ENCODE measurements at places on chromosomes 7 and 10. TPM values are rescaled to one million over a fixed set of nuclear protein-coding genes. Genes with fewer than 3 reads are reported as not detected.

DNA sequence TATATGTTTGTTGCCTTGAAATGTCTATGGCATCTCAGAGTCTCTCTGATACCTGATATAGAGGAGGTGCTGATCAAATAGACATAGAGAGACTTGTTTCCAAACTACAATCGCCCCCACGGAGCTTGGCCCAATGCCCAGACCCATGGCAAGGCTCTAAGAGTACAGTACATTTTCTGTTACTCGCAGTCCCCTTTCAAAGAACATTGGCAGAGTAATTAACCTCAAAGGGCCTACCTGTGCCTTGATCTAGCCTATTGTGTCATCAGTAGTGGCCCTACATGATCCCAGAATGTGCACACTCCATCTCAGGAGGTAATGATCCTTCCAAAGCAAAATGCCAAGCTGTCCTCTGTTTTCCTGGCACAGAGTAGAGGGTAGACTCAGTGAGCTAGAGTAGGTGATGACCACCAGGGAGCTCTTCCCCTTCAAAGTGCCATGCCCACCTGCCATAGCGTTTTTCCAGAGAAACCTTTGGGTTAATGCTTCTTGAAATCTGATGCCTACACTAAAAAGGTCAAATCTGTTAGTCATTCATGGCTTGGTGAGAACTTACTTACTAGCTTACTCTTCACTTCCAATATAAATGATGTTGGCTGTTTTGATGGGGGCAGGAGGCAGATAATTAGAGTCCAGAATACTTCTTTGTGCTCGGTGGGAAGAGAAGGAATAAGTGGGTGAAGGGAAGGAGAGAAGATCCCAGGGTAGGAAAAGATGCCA lies 41.2 kb upstream of the ACSL5 start:
- peak; percentile 44 for DNase-seq

DNA sequence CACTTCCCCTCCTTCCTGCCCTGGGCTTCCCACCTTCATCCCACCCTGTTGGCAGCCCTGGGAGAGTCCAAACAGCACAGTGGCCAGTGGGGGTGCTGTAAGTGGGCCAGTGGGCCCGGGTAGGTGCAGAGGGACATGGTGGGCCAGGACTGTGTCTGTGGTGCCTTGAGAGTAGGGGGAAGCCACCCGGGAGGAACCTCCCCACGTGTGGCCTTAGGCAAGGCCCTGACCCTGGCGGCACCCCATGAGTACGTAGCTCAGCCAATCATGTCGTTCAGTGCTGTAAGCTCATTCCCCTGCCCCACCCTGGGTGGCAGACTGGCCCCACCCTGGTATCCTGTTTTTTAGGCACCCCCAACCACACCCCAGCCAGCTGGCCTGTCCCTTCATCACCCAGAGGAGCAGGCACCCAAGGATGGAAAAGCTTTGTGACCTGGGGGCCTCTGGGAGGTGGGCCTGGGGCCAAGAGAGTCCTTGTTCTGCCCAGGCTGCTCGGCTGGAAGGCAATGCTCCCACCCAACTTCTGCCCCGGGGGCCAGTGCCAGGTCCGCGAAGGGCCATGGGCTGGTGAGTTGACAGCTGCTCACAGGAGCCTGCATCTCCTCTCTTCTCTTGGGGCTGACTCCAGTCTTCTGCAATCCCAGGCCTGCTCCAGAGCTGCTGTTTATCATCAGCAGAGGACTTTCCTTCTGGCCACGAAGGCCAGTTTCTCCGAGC lies 41.6 kb downstream of the TSPAN15 start:
- no peak for DNase-seq

DNA sequence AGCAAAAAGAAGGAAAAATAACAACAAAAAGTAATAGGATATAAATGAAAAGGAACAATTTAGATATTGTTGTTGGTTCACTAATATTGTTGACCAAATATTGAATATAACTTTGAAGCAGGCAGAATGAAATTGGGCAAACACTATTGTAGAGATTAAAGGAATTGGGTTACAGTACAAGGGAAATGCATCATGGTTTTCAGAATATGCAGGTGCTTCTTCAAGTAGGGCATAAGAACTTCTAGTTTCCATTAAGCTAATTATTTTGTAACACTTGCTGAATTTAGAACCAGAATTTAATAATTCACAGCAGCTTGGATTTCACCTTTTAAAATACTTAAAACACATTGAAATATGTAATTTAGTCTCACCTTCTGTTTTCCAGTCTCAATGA lies 36.5 kb downstream of the RPA3 start:
- DNase-seq = no peak

- no peak for DNase-seq
Measured at GRCh38 chr7:133702078-133702477, 425.1 kb upstream of the LRGUK start.

DNA sequence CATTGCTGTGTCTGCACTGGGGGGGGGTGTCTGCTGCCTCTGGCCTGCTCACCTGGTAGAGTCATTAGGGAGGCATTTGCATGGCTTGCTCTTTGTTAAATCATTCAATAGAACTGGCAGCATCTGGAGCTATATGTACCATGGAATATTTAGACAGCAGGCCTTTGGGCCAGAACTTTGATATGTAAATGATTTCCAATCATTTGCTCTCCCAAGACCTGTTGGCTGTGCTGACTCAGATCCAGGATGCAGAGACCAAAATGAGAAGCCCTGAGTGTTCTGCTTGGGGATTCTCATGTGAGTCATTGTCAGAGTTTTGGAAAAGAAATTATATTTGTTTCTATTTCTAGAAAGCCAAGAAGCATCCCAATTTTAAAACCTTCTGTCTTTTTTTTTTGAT lies 257.6 kb upstream of the IGFBP3 start:
- no peak for DNase-seq

The PPIF gene
- 88.6 TPM for total RNA-seq
